ENCODE measurements at places on chromosomes 12 and 14.

- DNase-seq: no peak
Measured at GRCh38 chr12:13026286-13026685, 17.9 kb upstream of the FAM234B start.

- DNase-seq: no peak
Measured at GRCh38 chr12:62248873-62249272, 11.3 kb upstream of the USP15 start.

GRCh38 chr12:131108177-131108955, 154.7 kb downstream of the ADGRD1 start:
- DNase-seq: no peak

DNA sequence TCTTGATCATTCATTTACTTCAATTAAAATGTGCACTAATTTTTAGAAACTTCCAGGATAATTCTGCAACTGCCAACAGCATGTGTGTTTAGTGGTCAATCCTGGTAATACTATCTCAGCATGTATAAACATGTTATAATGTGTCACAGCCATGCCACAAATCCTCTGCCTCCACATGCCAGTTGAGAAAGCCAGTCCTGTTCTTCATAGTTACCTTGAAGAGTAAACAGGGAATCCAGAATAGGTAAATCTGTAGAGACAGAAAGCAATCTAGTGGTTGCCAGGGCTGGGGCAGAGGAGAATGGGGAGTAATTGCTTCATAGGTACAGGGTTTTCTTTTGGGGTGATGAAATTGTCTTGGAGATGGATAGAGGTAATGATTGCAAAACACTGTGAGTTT, 85.9 kb downstream of the ARMH4 start:
- no peak for DNase-seq

DNA sequence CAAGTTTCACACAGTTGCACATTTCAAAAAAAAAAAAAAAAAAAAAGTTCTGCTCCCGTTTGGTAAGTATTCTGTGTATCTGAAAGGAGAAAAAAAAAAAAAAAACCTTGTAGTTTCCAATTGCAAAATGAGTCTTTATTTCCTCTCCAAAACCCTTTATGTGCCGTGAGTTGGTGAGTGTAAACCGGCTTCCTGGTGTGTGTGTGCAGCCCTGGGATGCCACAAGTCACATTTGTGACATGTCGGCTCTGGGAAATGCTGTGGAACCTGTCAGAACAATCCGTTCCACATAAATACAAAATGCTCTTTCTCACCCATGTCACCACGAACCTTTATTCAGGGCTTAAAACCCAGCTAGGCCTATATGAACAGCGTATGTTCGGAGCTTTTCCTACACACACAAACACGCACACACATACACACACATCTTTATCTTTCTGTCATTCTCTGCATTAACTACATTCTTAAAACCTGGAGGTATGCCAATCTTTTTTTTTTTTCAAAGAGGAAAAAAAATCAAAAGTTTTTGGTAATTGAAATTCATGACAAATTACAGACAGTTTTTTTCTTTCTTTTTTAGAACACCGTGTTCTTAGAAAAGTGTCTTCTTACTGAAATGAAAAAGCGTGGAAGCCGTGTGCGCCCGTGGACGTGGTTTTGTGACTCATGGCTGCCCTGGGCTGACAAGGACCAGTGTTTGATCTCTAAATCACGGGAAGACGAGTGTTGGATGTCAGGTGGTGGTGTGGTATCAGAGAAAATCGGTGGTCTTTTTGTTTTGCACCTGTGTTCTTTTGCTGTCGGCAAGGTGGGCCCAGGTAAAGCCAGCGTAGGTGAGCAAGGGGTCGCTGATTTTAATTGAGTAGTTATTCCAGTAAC, 612.0 kb downstream of the VRK1 start:
- no peak for DNase-seq

DNA sequence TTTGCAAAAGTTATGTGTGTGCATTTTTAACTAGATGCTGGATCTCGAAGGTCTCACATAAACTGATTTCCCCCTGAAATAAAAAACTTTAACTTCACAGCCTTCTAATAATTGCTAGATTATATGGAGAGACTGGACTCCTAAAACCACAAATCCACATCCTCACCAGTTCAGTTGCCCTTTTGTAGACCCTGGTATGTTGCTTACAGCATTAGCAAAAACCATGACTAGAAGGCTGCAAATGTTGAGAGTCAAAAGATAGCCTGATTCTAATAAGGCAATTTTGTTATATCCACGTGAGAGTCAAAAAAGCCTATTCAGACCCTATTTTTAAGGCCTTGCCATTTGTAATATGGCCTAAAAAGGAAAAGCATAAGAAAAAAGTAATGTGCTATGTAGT, 37.4 kb downstream of the RASSF8 start:
- DNase-seq: no peak

- DNase-seq: no peak
Measured at GRCh38 chr14:71415404-71415690, 508.1 kb downstream of the PCNX1 start.

DNA sequence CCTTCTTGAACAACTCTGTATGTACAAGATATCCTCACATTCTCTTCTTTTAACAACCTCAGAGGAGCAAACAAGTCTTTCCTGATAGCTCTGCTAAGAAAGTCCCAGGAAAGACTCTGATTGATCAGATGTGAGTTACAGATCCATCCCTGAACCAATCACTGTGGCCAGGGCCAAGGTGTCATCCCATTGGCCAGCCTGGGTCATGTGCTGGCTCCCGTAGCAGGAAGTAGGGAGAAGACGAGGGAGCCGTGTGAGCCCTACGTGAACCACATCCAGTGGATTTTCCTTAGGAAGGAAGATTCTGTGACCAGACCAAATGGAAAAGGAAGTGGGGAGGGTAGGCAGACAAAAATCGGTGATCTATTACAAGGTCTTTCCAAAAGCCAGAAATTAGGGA, 5.6 kb downstream of the P2RX7 start:
- no peak for DNase-seq

DNA sequence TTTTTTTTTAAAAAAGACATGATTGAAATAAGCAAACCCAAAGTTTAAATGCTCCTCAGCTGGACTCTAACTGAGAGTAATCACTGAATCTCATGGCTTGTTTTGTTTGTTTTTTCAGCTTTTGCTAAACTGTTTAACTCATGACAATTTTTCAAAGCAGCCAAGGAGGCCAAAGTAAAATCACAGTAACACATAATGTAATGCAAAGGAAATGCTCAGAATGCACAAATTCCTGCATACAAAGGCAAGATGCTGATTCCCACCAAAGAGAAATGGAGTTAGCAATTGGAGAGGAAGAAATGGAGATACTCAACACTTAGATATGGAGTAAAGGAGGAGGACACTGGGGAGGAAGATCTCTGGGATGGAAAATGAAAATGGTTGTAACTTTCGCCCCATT, 126.2 kb upstream of the SOX5 start:
- no peak for DNase-seq

- no peak for DNase-seq
Measured at GRCh38 chr14:91280129-91280528, 35.6 kb upstream of the GPR68 start.

DNA sequence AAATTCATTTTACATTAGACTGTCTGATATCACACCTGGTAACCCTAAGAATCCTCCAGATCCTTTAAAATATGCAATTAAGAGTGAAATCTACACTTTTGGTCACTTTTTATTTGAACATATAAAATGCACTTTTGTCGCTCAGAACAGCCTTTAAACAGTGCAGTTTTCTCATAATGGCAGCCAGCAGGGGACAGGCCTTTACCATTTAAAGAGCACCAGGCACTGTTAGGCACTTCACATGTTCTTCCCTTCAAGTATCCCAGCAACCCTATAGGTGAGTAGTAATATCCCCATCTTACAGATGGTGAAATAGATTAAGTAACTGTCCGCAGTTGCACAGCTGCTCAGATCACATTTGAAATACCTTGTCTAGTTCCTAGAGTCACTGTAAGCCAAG, 11.3 kb upstream of the SAMD4A start:
- DNase-seq: no peak

- no peak for DNase-seq
Measured at GRCh38 chr14:99860219-99860618, 67.0 kb downstream of the EML1 start.

- no peak for DNase-seq
Measured at GRCh38 chr12:9947674-9948073, 15.5 kb upstream of the CLEC2A start.

DNA sequence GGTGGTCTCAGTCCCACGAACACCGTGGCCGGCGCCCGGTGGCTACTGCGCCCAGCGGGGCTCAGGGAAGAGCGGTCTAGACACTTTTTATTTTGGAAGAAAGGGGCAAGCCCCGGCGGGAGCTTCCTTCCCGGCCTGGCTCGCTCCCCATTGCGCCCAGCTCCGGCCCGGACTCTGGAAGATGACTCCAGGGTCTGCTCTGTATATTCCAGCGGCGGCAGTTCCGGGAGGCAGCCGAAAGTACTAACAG, 225.1 kb upstream of the CRY1 start:
- no peak for DNase-seq

DNA sequence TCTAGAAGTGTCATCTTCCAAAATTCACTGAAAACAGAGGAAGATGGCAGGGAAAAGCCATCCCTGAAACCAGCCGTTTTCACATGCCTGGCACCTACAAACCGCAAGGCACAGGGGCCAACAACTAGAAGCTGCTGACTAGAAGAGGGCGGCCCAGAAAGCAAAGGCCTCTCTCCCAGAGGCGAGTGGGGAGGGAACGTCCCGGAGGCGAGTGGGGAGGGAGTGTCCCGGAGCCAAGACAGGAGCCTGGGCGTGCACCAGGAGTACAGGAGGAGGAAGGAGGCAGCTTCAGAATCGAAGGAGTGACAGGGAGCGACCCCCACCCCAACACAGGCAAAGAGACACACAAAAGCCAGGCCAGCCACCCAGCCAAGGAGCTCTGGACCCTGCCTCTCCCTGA, 21.0 kb downstream of the ANKLE2 start:
- DNase-seq: no peak

GRCh38 chr14:52954346-52955214, 3.7 kb upstream of the FERMT2 start:
- peak; percentile 23 for DNase-seq

- no peak for DNase-seq
Measured at GRCh38 chr14:21990116-21990515, 316.5 kb upstream of the OR4E1 start.

GRCh38 chr12:48446161-48446776, 26.1 kb upstream of the ANP32D start:
- DNase-seq: no peak

DNA sequence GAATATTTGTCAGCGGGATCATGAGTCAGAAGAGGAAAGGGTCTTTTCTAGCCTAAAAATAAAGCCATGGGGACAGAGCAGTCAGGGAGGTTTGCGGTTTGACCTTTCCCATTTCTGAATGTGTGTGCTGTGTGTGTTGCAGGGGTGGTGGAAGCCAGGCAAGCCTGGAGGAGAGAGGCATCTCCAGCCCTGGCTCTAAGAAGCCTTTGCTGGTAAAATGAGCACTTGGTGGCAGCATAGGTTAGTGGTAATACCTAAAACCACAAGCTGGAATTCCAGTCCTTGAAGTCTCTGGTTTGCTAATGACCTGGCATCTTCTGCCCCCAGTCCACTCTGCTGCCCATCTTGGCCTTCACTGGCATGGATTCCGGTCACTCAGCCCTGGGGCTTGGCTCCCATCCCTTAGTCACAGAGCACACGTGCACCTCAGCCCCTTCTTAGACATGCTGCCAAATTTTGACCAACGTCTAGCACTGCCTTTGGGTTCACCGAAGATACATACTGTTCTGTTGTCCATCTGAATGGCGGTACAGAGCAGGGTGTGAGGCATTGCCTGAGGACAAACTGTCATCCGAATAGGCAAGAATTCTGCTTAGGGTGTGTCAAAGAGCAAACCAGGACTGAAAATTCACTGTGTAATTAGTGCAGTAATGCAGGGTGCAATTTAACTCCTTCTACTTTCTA, 52.7 kb downstream of the KCNA5 start:
- DNase-seq: no peak

GRCh38 chr14:21095430-21096205, 2.8 kb downstream of the ZNF219 start:
- no peak for DNase-seq

- no peak for DNase-seq
Measured at GRCh38 chr12:112750971-112751370, 40.6 kb upstream of the RPH3A start.

DNA sequence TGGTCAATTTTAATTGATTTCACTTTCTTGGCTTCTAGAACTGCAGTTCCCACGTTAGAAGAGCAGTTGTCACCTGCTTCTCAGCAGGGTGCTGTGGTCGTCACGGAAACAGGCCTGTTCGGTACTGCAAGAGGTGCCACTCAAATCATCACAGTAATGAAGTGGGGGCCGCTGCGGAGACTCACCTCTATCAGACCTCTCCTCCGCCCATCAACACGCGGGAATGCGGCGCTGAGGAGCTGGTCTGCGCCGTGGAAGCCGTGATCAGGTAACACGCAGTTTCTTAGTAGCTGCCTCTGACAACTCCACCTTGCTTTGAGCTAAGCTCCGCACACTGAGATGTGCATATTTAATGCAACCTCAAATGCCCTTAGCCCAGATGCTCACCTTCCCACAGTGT, 107.2 kb downstream of the UNC79 start:
- no peak for DNase-seq

GRCh38 chr12:30870491-30871265, 55.9 kb upstream of the TSPAN11 start:
- no peak for DNase-seq

DNA sequence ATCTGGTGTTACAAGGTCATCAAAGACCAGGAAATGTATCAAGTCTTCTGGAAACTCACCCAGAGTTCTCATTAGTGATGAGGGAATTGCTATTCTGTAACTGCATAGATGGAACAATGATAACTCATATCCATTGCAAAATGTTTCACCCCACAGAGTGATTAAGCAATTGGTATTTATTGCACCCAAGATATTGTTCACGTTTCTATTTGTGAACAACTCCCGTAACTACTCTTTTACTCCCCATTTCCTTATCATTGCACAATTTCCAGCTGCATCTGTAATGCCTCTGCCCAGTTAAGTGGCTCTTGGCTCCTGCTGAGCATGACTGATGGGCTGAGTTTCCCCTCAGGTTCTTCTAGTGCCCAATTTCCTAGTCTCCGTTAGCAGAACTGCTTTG, 108.7 kb upstream of the PRICKLE1 start:
- DNase-seq: no peak

DNA sequence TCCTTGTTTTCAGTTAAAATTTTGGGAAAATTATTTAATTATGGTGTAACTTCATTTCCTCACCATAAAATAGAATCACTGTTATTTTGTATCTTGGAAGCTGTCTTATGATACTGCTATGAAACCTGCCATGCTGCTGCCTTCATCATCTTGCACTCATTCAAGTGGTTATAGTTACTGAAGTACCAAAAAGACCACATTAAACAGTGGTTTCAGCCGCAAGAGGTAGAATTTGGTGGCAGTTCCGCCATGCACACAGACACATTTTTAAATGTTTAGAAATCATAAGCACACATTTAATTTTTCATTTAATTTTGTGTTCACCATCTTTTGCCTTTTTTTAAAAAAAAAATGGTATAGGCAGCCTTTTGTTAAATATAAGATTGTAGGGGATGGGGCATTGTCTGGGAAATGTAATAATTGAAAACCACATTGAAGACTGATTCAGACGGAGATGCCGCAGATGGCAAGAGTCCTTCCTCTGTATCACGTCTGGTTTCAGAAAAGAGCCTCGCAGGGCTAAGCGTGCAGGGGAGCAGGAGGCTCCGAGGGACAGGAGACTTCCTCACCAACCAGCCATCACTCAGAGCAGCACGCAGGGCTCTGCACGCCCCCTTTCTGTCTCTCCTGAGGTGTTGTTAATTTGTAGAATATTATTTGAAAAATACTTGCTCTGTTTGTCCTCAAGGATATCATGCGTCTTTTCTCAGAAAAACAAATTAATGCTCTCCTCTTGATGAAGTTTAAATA, 115.2 kb upstream of the PELI2 start:
- DNase-seq: no peak

GRCh38 chr14:51139121-51139681, 44.3 kb upstream of the TRIM9 start:
- DNase-seq: no peak
